ENCODE measurements at places on chromosomes 12 and 14.

GRCh38 chr12:124771462-124772288 lies 92.0 kb downstream of the SCARB1 start:
- peak; percentile 87 for DNase-seq

GRCh38 chr14:79009286-79009685 lies 839.1 kb downstream of the NRXN3 start:
- DNase-seq: no peak

GRCh38 chr14:57889245-57889644 lies 23.4 kb upstream of the SLC35F4 start:
- no peak for DNase-seq

DNA sequence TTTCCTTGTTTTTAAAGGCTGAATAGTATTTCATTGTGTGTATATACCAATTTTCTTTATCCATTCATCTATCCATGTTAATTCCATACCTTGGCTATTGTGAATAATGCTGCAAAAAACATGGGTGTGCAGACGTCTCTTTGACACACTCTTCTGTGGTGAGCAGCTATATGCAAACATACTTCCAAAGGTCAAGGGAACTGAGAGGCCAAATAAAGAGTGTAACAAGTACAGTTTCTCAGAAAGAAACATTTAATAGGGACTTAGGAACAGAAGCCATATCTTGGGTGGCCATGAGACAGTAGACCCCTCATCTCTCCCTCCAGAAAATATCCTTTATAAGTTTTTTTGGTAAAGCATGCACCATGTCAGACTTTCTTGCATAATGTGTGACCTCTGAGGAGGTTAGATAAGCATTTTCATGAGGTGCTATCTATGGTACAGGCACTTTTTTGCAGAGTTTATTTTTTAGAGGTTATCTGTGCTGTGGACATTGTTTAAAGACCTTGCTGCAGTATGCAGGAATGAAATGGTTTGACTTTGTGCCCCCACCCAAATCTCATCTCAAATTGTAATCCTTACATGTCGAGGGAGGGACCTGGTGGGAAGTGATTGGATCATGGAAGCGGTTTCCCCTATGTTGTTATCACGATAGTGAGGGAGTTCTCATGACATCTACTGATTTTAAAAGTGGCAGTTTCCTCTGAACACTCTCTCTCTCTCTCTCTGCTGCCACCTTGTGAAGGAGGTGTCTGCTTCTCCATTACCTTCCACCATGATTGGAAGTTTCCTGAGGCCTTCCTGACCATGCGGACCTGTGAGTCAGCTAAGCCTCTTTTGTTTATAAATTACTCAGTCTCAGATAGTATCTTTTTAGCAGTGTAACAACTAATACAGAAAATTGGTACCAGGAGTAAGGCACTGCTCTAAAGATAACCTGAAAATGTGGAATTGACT lies 1202.3 kb downstream of the GALC start:
- no peak for DNase-seq

GRCh38 chr12:124566997-124567672 lies at the start of gene NCOR2:
Gene NCOR2 (minus strand): TSS chr12:124567612. CDS start chr12:124495251, 72,361 bp downstream.
- peak; percentile 93 for DNase-seq

GRCh38 chr14:62003701-62004100 lies 241.5 kb downstream of the SNAPC1 start:
- no peak for DNase-seq

- DNase-seq: no peak
Measured at GRCh38 chr12:69642531-69642930, 31.8 kb upstream of the LRRC10 start.

DNA sequence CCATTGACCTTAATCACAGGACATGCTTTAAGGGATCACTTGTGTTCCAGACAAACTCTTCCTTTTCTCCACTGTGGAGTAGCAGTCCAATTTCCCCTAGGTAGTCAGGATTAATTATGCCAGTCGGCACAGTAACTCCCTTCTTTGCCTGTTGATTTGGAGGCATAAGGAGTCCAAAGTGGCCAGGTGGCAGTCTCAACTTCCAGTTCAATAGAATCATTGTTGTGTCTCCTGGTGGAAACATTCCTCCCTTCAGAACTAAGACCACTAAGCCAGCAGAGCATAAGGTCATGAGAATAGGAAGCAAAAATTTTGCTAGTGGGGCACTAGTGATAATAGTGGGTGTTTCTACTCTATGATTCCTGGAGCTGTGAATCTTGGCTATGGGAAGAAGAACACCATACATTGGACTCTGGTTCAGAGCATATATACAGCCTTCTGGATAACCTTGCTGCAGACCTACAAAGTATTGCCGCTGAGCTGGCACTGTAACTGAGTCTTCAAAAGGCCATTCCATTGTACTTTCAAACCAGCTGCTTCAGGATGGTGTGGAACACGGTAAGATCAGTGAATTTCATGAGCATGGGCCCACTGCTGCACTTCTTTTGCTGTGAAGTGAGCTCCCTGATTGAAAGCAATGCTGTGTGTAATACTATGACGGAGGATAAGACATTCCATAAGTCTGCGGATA lies 147.3 kb upstream of the MAX start:
- no peak for DNase-seq

GRCh38 chr12:132502149-132502881 lies 12.4 kb downstream of the FBRSL1 start:
- no peak for DNase-seq

DNA sequence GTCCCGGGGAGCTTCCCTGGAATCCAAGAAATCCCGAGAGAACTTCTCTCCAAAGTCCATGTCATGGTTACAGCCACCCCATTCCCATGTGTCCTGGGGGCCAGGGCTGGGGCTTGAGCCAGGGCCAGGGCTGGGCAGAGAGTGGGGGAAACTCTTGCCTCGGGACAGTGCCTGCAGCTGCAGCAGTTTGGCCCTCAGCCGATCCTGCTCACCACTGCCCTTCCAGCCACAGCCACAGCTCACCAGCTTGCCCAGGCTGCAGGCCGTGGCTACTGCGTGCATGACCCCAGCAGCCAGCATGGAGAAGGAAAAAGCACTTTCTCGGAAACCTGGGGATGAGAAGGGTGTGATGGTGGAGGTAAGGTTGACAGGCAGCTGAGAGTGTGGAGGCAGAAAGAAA lies 3.5 kb downstream of the WNT10B start:
- DNase-seq: no peak

DNA sequence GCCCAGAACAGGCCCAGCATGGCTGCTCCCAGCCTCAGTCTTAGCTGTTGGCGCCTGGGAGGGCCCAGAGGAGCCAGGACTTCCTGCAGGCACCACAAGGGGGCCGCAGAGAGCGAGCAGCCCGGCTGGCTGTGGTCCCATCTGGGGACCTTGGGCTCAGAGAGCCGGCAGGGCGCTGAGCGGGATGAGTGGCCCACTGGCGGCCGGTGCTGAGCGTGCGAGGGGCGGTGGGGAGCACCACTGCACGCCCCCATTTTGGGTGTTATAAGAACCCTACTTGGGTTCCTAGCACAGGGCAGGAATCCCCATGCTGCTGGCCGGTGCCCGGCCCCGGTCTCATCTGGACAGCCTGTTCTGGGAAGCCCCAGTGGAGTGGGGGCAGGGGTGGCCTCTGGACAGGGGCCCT lies 25.9 kb upstream of the CRIP2 start:
- DNase-seq: peak; percentile 65

DNA sequence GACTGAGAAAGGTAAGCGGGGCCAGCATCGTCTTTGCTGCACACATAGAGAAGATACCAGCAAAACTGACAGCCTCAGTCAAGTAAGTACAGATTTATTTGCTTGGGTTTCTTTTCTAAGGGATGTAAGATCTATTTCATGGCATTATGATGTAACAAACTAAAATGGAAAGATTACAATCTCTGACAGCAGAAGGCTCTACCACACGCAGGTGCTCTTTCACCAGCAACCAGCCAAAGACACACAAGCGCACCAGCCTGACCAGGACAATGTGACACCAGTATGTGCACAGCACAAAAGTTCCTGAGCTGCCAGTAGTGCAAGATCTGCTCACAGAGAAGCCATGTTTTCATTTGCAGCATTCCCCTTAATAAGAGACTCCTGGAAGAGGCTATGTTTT lies 311.1 kb downstream of the MED13L start:
- no peak for DNase-seq

GRCh38 chr12:3278681-3279414 lies 201.7 kb downstream of the TSPAN9 start:
- no peak for DNase-seq

DNA sequence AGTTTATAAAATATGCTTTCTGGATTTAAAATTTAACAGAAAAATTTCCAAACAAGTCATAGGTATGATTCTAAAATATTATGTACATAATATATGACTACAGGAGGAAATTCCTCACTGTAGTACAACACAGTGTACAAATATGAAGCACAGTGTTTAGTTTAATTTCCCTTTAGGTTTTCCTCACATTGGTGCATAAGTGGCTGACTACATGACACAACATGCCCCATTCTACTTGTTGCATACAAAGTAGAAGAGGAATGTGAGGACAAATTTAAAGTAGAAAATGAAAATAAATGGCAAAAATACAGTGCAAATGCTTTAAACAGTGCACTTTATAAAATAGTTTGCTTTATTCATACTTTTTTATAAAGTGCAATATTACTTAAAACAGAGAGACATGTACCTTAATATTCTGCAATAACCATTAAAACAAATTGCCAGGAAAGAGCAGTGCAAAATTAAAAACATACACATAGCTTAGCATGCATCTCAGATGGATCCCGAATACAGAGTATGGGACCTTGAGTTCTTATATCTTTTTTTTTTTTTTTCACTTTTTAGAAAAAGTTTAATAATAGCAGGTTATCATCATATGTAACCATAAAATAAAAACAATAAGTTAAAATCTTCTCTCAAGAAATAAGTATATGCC lies 54.8 kb upstream of the TTC7B start:
- no peak for DNase-seq

- DNase-seq: no peak
Measured at GRCh38 chr12:103455020-103455763, 40.6 kb downstream of the C12orf42 start.

- DNase-seq: peak; percentile 74
Measured at GRCh38 chr12:10140001-10140400, 10.0 kb upstream of the CLEC7A start.

DNA sequence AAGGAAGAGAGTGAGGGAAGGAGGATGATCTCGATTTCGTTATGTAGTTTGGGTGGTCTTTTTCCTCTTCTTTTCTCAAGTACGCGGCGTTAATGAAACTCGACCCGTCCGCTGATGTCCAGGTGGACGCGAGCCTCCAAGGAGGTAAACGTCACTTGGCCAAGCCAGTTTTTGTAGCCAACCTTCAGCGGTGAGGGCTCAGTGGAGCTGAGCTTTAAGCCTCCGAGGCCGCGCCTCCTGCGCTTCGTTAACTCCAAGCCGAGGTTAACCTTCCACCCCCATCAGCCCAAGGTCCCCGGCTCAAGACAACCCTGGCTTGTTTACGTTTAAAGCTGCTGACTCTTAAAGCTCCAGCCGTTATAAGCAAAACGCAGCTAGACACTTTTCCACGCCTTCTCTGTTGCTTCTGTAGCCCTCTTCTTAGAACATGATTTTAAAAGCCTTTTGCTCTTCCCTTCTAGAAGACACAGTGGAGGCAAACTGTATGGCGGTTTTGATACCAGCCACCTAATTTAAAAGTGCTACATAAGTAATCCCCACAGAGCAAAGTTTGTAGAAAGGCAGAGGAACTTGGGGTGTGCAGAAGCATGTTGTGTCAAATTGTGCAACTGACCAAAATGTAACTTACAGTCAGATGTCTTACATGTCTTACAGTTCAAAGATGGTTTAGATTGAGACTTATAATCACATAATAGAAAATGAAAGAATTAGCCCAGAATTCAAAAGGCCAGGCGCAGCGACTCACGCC lies 923 bp upstream of the ITPR2 start:
- DNase-seq: peak; percentile 54

GRCh38 chr12:90619943-90620342 lies 335.0 kb downstream of the CCER1 start:
- DNase-seq: no peak

GRCh38 chr12:47276621-47277309 lies 197.0 kb upstream of the AMIGO2 start:
- DNase-seq: peak; percentile 24

GRCh38 chr12:95325501-95325900 lies 107.9 kb downstream of the VEZT start:
- no peak for DNase-seq

DNA sequence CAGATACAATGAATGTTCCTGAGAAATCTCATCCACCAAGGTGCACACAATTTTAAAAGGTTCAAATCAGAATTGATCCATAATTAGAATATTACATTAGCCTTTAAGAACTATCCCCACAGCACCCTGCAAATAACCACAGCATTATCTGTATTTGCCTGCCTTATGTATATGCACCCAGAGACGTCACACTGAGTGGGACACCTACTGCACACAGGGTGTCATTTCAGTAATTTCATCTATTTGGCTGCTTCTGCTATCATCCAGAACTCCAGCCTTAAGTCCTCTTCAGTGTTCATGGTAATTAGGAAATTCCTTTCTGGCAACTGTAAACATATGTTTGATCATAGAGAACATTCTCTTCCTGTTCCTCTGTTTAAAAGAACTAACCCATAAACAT lies 298.4 kb downstream of the SYT1 start:
- DNase-seq: no peak

GRCh38 chr12:65934480-65935115 lies 110.3 kb downstream of the HMGA2 start:
- DNase-seq: no peak

GRCh38 chr12:6533923-6534694 lies at the start of gene GAPDH:
Gene GAPDH (plus strand): TSS chr12:6534517. CDS start chr12:6534833, 316 bp downstream.
- DNase-seq: peak; percentile 97

- DNase-seq: no peak
Measured at GRCh38 chr14:106509807-106510206, 983.4 kb downstream of the TMEM121 start.

GRCh38 chr14:54985156-54985555 lies 41.7 kb downstream of the WDHD1 start:
- DNase-seq: no peak

GRCh38 chr12:100185361-100185894 lies 15.2 kb upstream of the ACTR6 start:
- DNase-seq: peak; percentile 5

GRCh38 chr14:23612354-23612732 lies 23.8 kb upstream of the DHRS2 start:
- no peak for DNase-seq

DNA sequence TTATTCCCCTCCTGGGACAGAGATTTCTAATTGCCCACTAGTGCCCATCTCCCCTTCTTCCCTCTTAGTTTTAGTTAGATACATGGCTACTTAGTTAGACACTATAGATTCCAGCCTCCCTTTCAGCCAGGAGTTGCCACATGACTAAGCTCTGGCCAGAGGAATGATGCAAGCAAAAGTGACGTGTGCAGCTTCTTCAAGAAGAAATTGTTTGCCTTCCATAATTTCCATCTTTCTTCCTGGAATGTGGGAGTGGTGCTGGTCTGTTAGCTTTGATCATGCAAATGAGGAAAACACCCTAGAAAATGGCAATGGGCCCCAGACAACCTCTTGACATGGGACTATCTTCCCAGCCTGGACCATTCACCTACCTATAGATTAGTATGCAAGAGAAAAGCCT lies 21.4 kb downstream of the CCDC177 start:
- DNase-seq: peak; percentile 95

DNA sequence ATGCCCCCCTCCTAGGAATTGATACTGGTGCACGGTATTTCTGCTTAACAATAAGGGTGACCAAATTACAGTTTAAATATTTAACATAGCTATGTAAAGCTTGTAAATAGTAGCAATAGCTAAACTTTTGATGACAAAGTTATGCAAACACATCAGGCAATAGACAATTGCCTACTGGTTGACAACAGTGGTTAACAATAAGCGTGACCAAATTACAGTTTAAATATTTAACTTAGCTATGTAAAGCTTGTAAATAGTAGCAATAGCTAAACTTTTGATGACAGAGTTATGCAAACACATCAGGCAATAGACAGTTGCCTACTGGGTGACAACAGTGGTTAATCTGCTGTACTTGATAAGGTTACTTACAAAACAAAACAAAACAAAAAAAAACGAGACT lies 886.5 kb upstream of the FLRT2 start:
- no peak for DNase-seq

- peak; percentile 35 for DNase-seq
Measured at GRCh38 chr12:1529862-1530591, 64.4 kb downstream of the FBXL14 start.

Data from suppressor macrophage treated with lipopolysaccharide for 1 hour (primary cell).